Brain microvascular endothelial cell (primary cell): ENCODE measurements at places on chromosomes 5 and 9.
A peak's percentile ranks its signal among the peaks of the same experiment; 100 is the strongest.

DNA sequence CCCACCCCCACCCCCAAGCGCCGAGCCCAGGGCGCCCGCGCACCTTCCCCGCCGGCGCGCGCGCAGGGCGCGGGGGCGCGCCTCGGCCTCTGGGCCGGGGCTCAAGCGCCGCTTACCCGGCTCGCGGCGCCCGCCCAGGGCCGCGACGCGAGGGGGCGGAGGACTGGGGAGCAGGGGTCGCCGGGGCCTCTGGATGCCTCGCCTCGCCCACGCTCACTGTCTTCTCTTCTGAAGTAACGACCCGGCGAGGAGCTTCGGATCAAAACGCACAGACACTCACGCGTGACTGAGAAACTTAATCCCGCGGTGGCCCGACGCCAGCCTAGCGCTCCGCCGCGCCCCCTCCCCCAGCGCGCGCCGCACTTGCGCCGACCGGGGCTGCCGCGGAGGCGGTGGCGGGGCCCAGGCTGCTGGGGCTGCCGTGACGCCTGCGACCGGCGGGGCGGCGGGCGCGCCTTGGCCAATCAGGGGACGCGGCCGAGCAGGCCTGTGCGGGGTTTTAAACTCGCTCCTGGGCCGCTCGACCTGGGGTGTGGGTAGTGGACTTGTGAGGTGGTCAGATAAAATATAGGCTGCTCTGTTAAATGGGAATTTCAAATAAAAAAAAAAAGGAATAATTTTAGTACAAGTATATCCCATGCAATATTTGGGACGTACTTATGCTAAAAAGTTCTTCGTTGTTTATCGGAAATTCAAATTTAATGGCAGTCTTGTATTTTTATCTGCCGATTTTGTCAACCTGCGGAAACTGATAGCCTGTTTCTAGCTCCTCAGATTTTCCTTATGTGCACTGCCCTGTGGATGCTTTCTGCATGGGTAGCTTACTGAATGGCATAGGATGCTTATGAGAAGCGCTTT, at the start of gene MPDZ:
TSS of gene MPDZ (minus strand) at position 409 of the 858 bp plus-strand sequence. CDS start 29,377 bp downstream, outside the sequence.
- DNase-seq: peak; percentile 77

DNA sequence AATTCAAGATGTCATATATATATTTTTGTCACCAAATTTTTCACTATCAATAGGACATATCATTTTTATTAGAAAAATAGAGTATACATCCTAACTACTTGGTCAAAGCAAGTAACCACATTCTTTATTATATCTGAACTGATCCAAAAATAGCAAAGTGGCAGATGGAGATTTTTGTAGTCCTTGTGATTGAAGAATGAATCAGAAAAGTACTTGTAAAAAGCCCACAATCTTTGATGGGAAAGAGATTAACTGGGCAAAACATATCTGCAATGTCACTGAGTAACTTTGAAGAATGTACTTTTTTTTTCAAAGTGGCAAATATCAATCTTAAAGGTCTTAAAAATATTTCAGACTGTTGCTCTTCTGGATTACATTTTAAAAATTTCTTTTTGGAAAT, 1040.6 kb upstream of the SEMA6A start:
- no peak for DNase-seq

GRCh38 chr5:81420039-81420667, 26.2 kb upstream of the ACOT12 start:
- DNase-seq: peak; percentile 91

GRCh38 chr5:96031811-96032261, 70.2 kb upstream of the ELL2 start:
- peak; percentile 78 for DNase-seq

- no peak for DNase-seq
These were observed 1342.4 kb upstream of the DMAC1 start for GRCh38 chr9:9142001-9142400.

GRCh38 chr9:95483431-95483830, 33.3 kb downstream of the PTCH1 start:
- no peak for DNase-seq

DNA sequence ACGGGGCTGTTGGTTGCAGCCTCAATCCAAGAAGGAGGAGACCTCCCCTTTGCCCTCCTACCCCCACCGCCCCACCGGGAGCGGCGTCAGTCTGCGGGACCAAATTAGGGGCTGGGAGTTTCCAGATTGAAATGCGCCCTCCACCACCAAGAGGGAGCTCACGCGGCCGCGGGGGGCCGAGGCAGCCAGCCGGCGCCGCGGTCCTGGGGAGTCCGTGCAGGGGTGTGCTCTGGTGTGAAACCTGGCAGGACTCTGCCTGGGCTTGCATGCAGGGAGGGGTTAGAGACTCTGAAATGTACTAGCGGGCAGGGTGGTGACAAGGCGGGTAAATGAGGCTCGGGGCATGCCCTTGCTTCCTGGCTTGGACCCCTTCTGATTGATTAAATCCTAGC, 989 bp upstream of the FBN2 start:
- DNase-seq: no peak

DNA sequence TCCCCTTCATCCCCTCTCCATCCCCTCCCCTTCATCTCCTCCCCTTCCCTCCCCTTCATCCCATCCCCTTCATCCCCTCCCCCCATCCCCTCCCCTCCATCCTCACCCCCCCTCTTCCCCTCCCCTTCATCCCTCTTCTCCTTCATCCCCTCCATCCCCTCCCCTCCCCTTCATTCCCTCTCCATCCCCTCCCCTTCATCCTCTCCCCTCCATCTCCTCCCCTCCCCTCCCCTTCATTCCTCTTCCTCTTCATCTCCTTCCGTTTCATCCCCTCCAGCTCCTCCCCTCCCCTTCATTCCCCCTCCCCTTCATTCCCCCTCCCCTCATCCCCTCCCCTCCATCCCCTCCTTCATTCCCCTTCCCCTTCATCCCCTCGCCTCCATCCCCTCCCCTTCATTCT, 40.1 kb downstream of the TARS1 start:
- no peak for DNase-seq

- no peak for DNase-seq
These were observed 174.5 kb upstream of the DAP start for GRCh38 chr5:10935536-10935935.

GRCh38 chr5:100890461-100891008, 12.5 kb downstream of the ST8SIA4 start:
- DNase-seq: no peak
